Kidney capillary endothelial cell (primary cell): ENCODE measurements at places on chromosomes 12 and 14.

DNA sequence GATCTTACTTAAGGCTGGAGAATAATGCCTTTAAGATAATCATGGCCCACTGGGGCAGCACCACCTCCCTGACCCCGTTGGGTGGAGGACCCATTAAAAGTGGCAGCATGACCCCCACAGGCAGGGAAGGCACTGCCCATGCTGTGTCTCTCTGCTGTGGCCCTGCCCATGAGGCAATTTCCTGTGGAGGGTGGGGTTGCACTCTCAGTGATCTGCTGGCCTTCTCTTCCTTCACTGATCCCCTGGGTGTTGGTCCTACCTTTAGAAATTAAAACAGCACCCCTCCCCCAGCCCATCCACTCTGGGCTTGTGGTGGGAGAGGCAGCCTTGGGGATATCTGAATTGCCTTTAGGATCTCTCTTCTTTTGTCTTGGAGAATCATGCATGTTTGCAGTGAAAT, 17.3 kb downstream of the KLRK1 start:
- DNase-seq = no peak

- no peak for DNase-seq
These were observed 9.8 kb downstream of the NKX2-1 start for GRCh38 chr14:36510078-36510799.

GRCh38 chr14:51457843-51458562, 193.7 kb upstream of the FRMD6 start:
- DNase-seq = no peak

- DNase-seq = no peak
These were observed 17.7 kb downstream of the SLC4A8 start for GRCh38 chr12:51442324-51442723.

DNA sequence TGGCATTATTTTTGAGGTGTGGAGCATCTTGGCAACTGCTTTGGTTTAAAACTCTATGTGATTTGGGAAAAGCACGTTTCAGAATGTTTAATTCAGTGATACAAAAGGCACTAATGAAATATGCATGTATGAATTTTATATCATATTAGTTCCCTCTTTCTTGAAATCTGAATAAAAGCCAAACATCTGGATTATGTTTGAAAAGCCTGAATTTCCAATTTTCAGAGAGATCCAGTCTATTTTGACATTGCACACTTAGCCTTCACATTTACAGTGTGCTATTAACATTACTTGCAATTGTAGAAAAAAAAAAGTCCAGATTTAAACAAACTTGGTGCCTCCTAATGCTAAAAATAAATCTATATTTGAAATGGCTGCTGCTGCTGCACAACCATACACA, 219.1 kb upstream of the NPAS3 start:
- no peak for DNase-seq

DNA sequence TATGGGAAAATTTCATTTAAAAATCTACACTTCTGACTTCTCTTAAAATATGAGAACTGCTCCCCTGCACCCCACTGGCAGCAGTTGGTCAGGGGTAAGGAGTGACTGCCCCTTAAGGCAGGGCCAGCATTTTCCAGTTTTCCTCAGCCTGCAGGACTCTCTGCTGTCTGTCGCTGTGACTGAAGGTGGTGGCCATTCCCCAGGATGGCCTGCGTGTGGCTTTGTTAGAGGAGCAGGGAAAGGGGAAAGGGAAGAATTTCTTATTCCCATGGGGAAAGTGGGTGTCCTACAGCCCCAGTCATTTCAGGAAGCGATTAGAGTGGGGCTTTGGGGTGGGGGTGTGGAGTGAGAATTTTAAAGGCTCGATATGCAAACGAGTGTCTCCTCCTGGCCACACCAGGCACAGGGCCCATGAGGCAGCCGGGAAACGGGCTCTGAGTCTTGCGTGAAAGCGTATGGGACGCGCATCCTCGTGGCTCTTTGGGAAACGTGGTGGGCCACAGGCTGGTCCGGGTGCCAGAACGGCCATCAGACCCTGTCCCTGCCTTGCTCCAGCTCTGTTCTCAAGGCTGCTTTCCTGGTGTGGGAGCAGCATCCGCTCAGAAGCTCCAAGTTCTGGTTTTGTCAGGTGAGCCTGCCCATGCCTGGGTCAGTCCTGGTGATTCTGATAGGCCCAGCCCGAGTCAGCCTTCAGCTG, 23.5 kb downstream of the ADGRD1 start:
- no peak for DNase-seq

DNA sequence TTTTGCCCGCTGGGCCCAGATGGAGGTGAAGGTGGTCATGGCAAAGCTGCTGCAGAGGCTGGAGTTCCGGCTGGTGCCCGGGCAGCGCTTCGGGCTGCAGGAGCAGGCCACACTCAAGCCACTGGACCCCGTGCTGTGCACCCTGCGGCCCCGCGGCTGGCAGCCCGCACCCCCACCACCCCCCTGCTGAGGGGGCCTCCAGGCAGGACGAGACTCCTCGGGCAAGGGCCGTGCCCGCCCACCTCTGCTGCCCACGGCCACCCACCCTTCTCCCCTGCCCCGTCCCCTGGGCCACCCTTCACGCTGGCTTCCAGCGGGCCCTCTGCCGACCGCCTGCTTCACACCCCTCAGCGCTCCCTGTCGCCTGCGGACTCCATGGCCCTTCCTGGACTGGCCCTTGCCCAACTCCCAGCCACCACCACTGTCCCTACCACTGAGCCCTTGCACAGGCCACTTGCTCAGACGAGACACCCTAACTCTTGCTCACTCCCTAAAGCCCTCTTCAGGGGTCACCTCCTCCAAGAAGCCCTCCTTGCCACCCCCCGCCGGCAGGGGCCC, 42.5 kb downstream of the CYP46A1 start:
- no peak for DNase-seq
